ENCODE measurements at places on chromosomes 11 and 22. TPM values are rescaled to one million over a fixed set of nuclear protein-coding genes. Genes with fewer than 3 reads are reported as not detected.

The CHRM1 gene
- not detected for total RNA-seq

The TENM4 gene
- total RNA-seq = 18.6 TPM

The ARHGAP8 gene
- 15.7 TPM for total RNA-seq

The TTC36 gene
- total RNA-seq = not detected

The OR52E1 gene
- total RNA-seq = not detected

The IL17REL gene
- total RNA-seq = not detected

The CD59 gene
- 50.9 TPM for total RNA-seq

The OR5B21 gene
- not detected for total RNA-seq

The TRPC6 gene
- not detected for total RNA-seq

The FLRT1 gene
- total RNA-seq = not detected

The TRIM48 gene
- total RNA-seq = 0.43 TPM

The MYRF gene
- 0.71 TPM for total RNA-seq

The ESAM gene
- not detected for total RNA-seq

The OR10A4 gene
- not detected for total RNA-seq

The ACTN3 gene
- total RNA-seq = 42.0 TPM

The UBQLNL gene
- not detected for total RNA-seq

The RAPSN gene
- total RNA-seq = not detected

The KCNE3 gene
- not detected for total RNA-seq

The APOL5 gene
- total RNA-seq = not detected

The CD3E gene
- total RNA-seq = not detected

The TEF gene
- 12.8 TPM for total RNA-seq

The USP2 gene
- 1.8 TPM for total RNA-seq

All from G401 (cell line).